ENCODE measurements at places on chromosomes 5 and 9. TPM values are rescaled to one million over a fixed set of nuclear protein-coding genes. Genes with fewer than 3 reads are reported as not detected.
A peak's percentile ranks its signal among the peaks of the same experiment; 100 is the strongest.

- H3K27me3 ChIP-seq = no peaks in the 10 kb centered on the region
- no peak overlapping the region for H3K27ac ChIP-seq
- no peaks in the 10 kb centered on the region for H3K36me3 ChIP-seq
- no peak for DNase-seq
- H3K4me1 ChIP-seq = no peaks in the 10 kb centered on the region
- H3K4me3 ChIP-seq = no peak overlapping the region
These were observed 104.8 kb downstream of the ISOC1 start for GRCh38 chr5:129199308-129199707.

DNA sequence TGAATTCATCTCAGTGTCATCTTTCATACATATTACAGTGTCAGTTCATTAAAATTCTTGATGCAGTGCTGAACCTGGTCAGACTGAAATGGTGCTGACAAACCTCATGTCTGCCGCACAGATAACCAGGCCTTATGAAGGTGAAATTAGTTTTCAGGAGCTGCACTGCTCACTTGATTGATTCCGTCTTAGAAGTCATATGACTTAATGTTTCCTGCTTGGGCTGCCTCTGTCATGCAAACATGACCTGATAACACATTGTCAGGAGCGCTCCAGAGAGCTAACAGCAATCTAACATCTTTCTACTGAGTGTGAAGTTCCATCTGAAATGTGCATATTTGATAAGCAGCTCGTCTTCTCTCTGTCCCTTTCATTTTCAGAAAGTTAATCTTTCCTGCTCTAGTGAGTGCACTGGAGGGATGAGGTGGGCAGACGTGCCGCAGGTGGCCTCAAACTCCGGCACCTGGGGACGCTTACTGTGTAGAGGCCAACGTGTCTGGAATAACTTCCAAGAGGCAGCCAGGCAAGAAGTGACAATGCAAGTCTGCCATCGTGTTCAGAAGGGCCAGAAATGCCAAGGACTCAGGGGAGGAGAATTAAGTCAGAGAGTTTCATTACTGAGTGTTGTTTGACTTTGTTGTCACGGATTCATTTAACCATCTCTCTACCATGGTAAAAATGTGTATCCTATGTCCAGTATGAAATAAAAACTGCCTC, 592.1 kb downstream of the TLE1 start:
- no peaks in the 10 kb centered on the region for H3K4me1 ChIP-seq
- H3K36me3 ChIP-seq = no peaks in the 10 kb centered on the region
- no peaks in the 10 kb centered on the region for H3K27me3 ChIP-seq

DNA sequence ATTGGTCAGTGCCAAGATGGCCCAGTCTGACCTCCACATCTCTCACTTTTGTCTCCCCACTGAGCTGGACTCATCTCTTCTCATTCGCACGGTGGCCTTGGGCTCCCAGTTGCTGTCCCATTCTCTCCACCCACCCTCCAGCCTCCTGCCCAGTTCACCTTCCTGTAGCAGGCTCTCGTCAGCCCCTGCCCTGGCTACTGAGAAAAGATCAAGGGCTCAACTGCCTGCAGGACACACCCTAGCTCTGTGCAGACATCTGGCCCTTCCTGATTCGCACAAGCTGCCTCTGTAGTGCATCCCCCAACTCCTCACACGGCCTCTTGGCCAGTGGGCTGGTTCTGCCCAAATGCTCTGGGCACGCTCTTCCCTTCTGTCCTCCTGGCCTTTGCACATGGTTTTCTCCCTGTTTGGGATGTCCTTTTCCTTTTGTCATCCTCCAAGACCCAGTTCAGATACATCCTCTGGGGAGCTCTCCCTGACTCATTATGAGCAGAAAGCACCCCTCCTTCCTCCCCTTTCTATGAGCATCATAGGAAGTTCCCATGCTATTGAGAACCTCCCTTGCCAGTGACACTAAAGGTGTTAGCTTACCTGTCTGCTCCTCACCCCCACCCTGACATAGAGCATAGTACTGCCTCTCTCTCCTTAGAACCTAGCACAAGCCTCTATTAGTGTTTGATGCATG, 78.5 kb upstream of the TGFBR1 start:
- H3K4me3 ChIP-seq = no peak overlapping the region
- H3K4me1 ChIP-seq = no peaks in the 10 kb centered on the region
- DNase-seq = no peak
- no peak overlapping the region for H3K27ac ChIP-seq
- no peaks in the 10 kb centered on the region for H3K36me3 ChIP-seq
- no peaks in the 10 kb centered on the region for H3K27me3 ChIP-seq

DNA sequence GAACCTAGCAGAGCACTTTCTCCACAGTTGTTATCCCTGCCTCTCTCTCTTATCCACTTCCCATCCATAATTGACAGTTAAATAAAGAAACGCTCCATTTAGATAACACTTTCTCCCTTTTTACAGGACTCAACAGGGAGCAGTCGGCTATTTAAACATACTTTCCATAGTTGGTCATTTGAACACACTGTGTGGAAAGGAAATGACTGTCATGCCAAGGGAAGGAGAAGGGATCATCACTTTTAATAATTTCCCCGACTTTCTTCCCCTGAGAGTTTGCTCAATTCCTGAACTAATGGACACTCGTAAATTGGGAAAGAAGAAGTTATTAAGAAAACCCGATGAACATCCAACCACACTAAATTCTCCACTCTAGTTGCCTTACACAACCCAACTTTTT, 400.8 kb upstream of the PTGER4 start:
- DNase-seq = no peak
- no peaks in the 10 kb centered on the region for H3K36me3 ChIP-seq
- H3K27ac ChIP-seq = no peak overlapping the region
- no peaks in the 10 kb centered on the region for H3K4me1 ChIP-seq

- peaks cover 4% of the 10 kb centered on the region for H3K4me1 ChIP-seq
- H3K36me3 ChIP-seq = peaks cover 28% of the 10 kb centered on the region
- H3K27me3 ChIP-seq = no peaks in the 10 kb centered on the region
- DNase-seq = no peak
- no peak overlapping the region for H3K4me3 ChIP-seq
These were observed 85.7 kb downstream of the SERINC5 start for GRCh38 chr5:80170117-80170535.

- H3K4me3 ChIP-seq = no peak overlapping the region
- H3K4me1 ChIP-seq = no peaks in the 10 kb centered on the region
- H3K27me3 ChIP-seq = no peaks in the 10 kb centered on the region
- DNase-seq = no peak
- H3K27ac ChIP-seq = no peak overlapping the region
These were observed 156.6 kb downstream of the TLR4 start for GRCh38 chr9:117860849-117861248.

GRCh38 chr5:166363087-166363760, 1928.2 kb upstream of the WWC1 start:
- no peaks in the 10 kb centered on the region for H3K27me3 ChIP-seq

DNA sequence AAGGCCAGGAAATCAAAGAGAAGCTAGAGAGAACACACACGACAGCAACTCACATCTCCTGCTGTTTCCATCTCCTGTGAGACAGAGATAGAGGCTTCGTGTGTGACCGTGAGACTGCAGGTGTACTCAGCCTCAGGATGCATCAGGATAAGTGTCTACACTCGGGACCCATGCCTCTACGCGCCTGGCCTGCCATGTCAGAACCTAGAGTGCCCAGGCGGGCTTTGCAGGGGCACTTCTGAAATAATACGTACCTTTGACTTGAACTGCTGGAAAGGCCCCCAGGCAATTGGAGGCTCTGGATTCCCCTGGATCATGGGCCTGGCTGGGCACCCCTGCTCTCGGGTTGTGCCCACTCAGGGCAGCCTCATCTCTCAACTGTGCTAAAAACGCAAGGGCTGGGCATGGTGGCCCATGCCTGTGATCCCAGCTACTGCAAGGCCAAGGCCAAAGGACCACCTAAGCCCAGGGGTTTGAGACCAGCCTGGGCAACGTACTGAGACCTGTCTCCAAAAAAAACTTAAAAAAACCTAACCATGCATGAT, 13.0 kb downstream of the CLPTM1L start:
- H3K4me3 ChIP-seq = no peak overlapping the region
- no peak overlapping the region for H3K27ac ChIP-seq
- H3K36me3 ChIP-seq = no peaks in the 10 kb centered on the region
- no peak for DNase-seq

DNA sequence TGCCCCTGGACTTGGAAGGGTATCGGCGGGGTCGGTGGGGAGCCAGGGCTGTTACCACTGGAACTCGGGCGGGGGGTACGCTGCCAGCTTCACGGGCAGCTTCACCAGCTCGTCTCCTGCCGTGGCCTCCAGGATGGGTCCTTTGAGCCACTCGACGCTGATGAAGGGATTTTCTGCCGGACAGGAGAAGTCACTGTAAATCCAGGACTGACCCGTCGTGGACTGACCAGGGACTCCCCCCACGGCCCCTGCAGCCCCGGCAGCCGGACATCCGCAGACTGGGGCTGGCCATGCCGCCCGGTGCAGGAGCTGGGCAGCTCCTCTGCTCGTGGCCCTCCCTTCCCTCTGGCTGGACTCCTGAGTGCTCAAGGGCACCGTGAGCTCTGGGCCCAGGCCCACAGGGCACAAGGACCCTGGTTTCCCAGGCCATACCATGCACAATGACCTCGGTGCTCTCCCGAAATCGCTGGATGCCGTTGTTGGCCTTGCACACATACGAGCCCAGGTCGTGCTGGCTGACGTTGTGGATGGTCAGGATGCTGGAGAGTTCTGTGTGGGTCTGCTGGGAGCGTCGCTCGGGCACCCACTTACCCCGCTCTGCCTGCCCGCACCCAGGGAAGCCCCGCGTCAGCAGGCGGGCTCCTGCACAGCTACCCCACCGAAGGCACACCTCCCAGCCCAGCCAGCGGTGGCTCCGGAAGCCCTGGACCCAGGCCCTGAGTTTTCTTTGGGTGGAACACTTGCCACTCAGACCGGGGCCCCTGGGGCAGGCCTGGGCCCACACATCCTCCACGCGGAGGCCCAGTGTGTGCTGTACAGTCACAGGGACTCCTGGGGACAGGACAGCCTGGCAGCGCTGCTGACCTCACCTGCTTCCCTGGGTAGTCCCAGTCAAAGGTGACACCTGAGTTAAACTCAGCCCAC, 20.3 kb downstream of the FLT4 start:
- H3K27ac ChIP-seq = no peak overlapping the region
- no peak overlapping the region for H3K4me3 ChIP-seq
- no peaks in the 10 kb centered on the region for H3K36me3 ChIP-seq
- H3K4me1 ChIP-seq = no peaks in the 10 kb centered on the region
- H3K27me3 ChIP-seq = no peaks in the 10 kb centered on the region

- no peak for DNase-seq
- no peaks in the 10 kb centered on the region for H3K36me3 ChIP-seq
- H3K27me3 ChIP-seq = no peaks in the 10 kb centered on the region
These were observed 14.1 kb upstream of the PTGR1 start for GRCh38 chr9:111613436-111614040.

DNA sequence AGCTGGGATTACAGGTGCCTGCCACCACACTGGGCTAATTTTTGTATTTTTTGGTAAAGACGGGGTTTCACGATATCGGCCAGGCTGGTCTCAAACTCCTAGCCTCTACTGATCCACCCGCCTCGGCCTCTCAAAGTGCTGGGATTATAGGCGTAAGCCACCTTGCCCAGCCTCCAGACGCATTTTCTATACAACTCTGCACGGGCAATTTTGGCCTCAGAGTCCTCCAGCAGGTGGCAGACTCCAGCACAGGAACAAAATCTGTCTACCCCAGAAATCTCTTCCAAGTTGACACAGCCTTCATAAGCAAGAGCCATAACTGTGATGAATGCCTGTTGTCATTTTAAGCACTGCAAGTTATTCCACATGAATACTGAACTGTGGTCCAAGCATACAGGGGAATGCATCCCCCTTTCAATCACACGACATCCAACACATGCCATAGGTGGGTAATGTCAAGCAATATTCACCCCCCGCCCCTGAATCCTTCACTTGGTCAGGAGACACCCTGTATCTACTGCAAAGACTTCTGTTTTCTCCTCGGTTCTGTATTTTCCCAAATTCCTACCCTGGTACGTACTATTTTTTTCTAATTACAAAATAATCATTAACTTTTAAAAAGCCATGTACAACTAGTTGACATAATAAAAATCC, 50.8 kb downstream of the ALDH7A1 start:
- peaks cover 26% of the 10 kb centered on the region for H3K36me3 ChIP-seq
- H3K4me1 ChIP-seq = no peaks in the 10 kb centered on the region
- H3K27me3 ChIP-seq = no peaks in the 10 kb centered on the region
- no peak overlapping the region for H3K4me3 ChIP-seq
- peak overlapping the region; percentile 9 for H3K27ac ChIP-seq
- no peak for DNase-seq

DNA sequence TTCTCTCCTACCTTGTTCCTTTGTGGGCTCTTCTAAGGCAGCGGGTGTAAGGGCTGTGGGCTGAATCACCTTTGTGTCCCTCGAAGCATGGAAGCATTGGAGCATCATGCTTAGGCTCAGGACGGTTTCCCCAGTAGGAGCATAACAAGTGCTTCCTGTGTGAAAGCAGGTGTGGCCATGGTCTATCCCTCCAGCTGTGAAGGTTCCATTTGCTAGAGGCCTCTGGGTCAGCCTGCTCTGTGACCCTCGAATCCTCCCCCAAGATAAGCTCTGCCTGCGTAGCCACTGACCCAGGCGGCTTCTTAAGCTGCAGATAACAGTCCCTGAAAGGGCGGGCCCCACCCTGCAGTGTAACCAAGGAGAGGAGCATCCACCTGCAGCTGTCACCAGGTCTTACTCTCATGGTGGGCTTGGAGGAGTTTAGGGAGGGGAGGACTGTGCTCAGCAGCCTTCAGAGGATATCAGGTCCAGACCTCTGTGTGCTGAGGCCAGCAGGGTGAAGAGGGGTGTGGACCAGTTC, 8.4 kb upstream of the NDST1 start:
- no peak for DNase-seq
- H3K36me3 ChIP-seq = peaks cover 10% of the 10 kb centered on the region
- H3K4me3 ChIP-seq = no peak overlapping the region
- no peaks in the 10 kb centered on the region for H3K27me3 ChIP-seq

GRCh38 chr5:17316970-17317459, 99.6 kb downstream of the BASP1 start:
- H3K4me3 ChIP-seq = no peak overlapping the region
- H3K27ac ChIP-seq = no peak overlapping the region
- no peaks in the 10 kb centered on the region for H3K4me1 ChIP-seq
- H3K36me3 ChIP-seq = no peaks in the 10 kb centered on the region
- no peaks in the 10 kb centered on the region for H3K27me3 ChIP-seq

DNA sequence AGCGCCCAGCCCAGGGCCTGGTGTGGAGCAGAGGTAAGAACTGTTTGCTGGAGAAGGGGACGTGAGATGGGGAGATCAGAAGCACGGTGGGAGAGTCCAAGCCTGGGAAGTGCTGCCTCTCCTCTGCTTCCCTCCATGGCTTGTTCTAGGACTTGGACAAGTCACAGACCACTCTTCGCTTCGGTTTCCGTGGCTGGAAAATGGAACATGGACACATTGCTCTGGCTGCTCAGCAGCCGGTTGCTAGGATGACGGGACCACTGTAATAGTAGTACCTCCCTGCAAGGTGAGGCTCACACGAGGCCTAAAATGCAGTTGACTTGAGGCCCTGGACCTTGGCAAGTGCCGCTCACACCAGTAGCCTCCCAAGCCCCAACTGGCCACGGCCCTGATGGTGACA, 175.8 kb upstream of the FSTL4 start:
- no peak overlapping the region for H3K27ac ChIP-seq
- H3K4me1 ChIP-seq = no peaks in the 10 kb centered on the region
- no peak overlapping the region for H3K4me3 ChIP-seq
- no peaks in the 10 kb centered on the region for H3K27me3 ChIP-seq

Gene LCN15
- total RNA-seq = not detected

Gene CD72
- 0.60 TPM for total RNA-seq

Gene PCDHGA10
- total RNA-seq = 1.5 TPM

Gene MTAP
- 22.8 TPM for total RNA-seq

Gene C5orf22
- total RNA-seq = 9.3 TPM

Gene ECM2
- 25.5 TPM for total RNA-seq

Gene GALNT12
- 0.30 TPM for total RNA-seq

Gene MRPL22
- 29.8 TPM for total RNA-seq

Gene ASS1
- 1,278 TPM for total RNA-seq

Gene ANAPC2
- total RNA-seq = 16.3 TPM

Gene SOHLH1
- not detected for total RNA-seq

Gene CDKN2A
- 1.4 TPM for total RNA-seq

Gene MAMDC2
- 0.22 TPM for total RNA-seq

Gene ATG12
- total RNA-seq = 20.2 TPM

Data from right lobe of liver (tissue), 6 donors.